ENCODE measurements at places on chromosomes 13 and 19.

- DNase-seq, result no peak
Observed at GRCh38 chr13:75432045-75432444, 49.9 kb downstream of the TBC1D4 start.

- DNase-seq, result no peak
Observed at GRCh38 chr13:41710771-41711170, 250.1 kb downstream of the VWA8 start.

GRCh38 chr19:13334801-13335481 is 171.3 kb downstream of the CACNA1A start:
- no peak for DNase-seq

DNA sequence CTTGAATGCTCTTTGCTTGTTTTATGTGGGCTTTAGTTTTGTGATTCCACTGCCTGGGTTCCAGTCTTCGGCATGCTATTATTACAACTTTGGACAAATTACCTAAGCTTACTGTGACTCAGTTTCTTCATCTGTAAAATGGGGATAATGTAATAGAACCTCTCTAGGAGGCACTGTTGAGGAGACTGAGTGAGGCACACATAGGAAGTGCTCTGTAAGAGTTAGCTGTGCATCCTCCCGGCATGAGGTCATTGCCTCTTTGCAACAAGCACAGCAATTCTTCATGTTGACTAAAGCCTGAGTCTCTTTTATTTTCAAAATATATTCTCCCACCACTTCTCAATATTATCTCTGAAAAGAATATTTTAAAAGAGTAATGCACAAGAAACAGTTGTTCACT is 227.4 kb downstream of the DLEU7 start:
- DNase-seq, result no peak

GRCh38 chr19:31255831-31256592 is 93.2 kb downstream of the TSHZ3 start:
- no peak for DNase-seq

DNA sequence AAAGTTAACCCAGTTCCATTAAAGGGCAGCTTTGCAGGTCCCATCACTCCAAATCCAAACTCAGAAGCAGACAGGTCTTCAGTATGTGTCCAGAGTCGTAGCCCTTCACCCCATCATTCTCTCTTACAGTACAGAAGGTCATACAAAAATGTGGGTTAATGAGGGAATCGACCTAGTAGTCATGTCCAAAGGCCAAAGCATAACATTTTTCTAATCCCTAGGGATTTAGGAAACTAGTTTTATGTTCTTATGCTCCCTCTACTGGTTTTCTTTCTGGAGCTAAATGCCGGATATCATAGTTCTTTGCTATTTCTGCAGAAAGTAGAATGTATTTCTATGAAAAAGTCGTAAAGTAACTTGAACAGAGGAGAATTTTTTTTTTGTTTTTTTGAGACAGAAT is 72.2 kb downstream of the DHRS12 start:
- no peak for DNase-seq

DNA sequence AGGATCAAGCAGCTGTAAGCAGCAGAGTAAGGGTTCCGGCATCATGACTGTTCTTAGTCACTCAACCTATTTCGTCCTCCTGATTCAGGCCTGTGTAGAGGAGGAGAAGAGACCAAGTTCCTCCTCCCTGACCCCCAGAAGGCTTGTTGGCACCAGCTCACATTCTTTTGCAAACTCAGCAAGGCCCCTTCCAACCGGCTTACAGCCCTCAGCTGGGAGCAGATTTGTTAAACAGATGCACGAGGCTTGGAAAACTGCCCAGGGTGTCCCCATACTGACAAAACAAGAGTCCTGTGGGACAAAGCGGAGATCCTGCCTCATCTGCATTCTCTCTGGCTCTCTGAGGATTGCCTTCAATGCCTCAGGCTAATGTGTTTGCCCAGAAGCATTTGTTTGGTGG is 113.2 kb upstream of the SOX21 start:
- DNase-seq, result no peak

DNA sequence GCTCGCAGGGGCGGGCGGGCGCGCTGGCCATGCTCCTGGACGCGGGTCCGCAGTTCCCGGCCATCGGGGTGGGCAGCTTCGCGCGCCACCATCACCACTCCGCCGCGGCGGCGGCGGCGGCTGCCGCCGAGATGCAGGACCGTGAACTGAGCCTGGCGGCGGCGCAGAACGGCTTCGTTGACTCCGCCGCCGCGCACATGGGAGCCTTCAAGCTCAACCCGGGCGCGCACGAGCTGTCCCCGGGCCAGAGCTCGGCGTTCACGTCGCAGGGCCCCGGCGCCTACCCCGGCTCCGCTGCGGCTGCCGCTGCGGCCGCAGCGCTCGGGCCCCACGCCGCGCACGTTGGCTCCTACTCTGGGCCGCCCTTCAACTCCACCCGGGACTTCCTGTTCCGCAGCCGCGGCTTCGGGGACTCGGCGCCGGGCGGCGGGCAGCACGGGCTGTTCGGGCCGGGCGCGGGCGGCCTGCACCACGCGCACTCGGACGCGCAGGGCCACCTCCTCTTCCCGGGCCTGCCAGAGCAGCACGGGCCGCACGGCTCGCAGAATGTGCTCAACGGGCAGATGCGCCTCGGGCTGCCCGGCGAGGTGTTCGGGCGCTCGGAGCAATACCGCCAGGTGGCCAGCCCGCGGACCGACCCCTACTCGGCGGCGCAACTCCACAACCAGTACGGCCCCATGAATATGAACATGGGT is 599 bp downstream of the ZIC2 start:
- DNase-seq, result no peak

- DNase-seq, result no peak
Observed at GRCh38 chr13:33615436-33615835, 202.5 kb upstream of the RFC3 start.

DNA sequence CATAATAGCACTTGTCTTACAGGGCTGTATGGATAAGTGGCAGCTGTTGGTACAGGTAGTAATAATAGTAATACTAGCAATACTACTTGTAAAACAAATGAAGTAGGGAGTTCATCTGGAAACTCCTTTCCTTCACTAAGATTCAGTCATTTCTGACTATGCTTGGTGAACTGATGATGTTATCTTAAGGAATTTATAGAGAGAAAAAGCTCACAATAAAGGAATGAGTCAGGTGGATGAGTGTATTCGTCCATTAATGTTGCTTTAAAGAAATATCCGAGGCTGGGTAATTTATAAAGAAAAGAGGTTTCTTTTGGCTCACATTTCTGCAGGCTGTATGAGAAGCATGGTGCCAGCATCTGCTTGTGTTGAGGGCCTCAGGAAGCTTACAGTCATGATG is 477.3 kb downstream of the KLF12 start:
- DNase-seq, result no peak

GRCh38 chr13:39600766-39601165 is 2.2 kb downstream of the LHFPL6 start:
- DNase-seq, result no peak

- DNase-seq, result peak; percentile 47
Observed at GRCh38 chr13:40433577-40433976, 232.9 kb downstream of the FOXO1 start.

GRCh38 chr19:16062789-16063188 is 13.5 kb upstream of the TPM4 start:
- DNase-seq, result peak; percentile 79

- DNase-seq, result no peak
Observed at GRCh38 chr19:57812226-57812625, 2.5 kb downstream of the ZNF552 start.

- no peak for DNase-seq
Observed at GRCh38 chr13:26227166-26227971, 5.3 kb upstream of the RNF6 start.

GRCh38 chr13:67094952-67095351 is 135.2 kb downstream of the PCDH9 start:
- no peak for DNase-seq
